CD4-positive, alpha-beta T cell (primary cell): ENCODE measurements at places on chromosomes 12 and 14.

DNA sequence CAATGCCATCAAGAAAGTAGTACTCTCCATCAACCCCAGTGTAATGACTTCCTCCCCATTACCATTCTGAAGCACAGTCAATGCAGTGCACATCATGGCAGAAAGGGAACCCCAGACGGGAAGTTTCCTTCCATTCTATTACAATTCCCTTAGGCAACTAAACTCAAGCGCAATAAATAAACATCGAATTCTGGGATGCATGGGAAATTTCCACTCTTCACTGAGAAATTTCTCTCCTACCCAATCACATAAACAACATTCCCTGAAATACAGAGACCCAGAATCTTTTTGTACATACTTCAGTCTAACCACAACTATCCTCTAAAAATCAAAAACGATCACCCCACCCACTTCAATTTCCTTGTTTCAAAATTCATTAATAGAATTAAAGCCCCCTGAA lies 20.0 kb downstream of the SARNP start:
- DNase-seq = no peak

GRCh38 chr12:82910246-82910893 lies 223.7 kb downstream of the TMTC2 start:
- no peak for DNase-seq

GRCh38 chr12:83036847-83037246 lies 350.1 kb downstream of the TMTC2 start:
- DNase-seq = no peak

- DNase-seq = no peak
Measured at GRCh38 chr14:61836184-61836583, 74.0 kb downstream of the SNAPC1 start.

GRCh38 chr14:105201925-105202513 lies 20.9 kb upstream of the NUDT14 start:
- no peak for DNase-seq

DNA sequence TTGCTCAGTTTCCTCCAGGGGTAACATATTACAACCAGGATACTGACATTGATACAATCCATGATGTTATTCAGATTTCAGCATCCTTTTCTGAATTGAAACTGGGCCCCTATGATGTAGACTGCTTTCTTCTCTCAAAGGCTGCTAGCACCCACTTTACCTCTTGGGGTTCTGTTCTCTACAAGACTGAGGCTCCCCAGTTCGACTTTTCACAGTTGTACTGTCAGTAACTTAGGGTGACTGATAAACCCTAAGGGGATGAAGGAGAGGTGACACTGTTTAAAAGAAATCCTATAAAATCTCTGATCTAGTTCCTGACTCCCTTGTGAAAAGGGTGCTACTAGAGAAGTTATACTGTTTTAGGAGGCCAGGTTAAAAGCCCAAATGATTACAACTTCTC lies 818 bp downstream of the VPS33A start:
- no peak for DNase-seq

GRCh38 chr14:105918496-105919262 lies 392.3 kb downstream of the TMEM121 start:
- DNase-seq = no peak

- DNase-seq = peak; percentile 24
Measured at GRCh38 chr12:65602610-65603295, 221.5 kb upstream of the HMGA2 start.

DNA sequence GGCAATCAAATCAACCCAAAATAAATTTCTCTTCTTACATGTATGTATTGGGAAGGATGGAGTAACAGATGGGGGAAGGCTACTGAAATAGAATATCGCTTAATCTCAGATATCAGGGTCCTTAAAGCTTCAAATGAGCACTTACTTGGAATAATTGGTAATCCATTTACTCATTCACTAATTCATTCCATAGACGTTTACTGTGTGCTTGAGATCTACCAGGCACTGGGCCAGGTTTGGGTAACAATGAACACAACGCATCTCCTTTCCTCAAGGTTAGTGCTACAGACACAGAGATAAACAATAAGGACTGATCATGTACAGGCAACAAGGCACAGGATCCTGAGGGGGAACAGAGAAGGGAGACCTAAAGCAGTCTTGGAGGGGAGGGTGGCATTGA lies 54.4 kb upstream of the KRR1 start:
- DNase-seq = no peak

- no peak for DNase-seq
Measured at GRCh38 chr14:24436355-24437019, 6.1 kb downstream of the SDR39U1 start.

DNA sequence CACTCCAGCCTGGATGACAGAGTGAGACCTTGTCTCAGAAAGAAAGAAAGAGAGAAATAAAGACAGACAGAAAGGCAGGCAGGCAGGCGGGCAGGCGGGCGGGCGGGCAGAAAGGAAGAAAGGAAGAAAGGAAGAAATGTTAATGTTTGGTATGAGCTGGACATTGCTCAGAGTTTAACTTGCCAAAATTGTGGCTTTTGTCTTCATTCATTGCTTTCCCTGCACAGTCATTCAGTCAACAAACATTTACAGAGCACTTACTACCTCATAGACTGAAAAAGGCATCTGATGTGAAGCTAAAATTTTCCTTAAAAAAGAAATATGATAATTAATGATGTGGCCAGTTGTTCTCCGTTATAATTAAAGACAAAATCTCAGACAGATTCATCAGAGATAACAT lies 247.1 kb downstream of the SPTSSA start:
- no peak for DNase-seq

- no peak for DNase-seq
Measured at GRCh38 chr14:68797121-68797670, 4.3 kb upstream of the ZFP36L1 start.

DNA sequence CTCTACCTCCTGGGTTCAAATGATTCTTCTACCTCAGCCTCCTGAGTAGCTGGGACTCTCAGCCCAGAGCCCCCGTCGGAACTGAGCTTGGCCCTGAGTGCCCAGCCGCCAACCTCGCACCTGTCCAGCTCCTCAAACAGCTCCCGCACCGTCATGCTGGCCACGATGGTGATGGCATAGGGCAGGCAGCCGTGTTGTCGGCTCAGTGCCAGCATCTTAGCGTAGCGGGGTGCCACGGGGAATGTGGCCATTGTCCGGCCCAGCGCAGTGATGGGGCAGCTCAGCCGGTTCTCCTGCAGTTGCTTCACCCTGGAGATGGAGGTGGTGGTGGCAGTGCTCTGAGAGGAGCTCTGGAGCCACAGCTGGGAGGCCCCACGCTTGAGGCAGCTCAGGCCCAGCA lies 32.4 kb downstream of the DHX37 start:
- DNase-seq = no peak

- no peak for DNase-seq
Measured at GRCh38 chr14:53542732-53543131, 389.6 kb upstream of the DDHD1 start.

DNA sequence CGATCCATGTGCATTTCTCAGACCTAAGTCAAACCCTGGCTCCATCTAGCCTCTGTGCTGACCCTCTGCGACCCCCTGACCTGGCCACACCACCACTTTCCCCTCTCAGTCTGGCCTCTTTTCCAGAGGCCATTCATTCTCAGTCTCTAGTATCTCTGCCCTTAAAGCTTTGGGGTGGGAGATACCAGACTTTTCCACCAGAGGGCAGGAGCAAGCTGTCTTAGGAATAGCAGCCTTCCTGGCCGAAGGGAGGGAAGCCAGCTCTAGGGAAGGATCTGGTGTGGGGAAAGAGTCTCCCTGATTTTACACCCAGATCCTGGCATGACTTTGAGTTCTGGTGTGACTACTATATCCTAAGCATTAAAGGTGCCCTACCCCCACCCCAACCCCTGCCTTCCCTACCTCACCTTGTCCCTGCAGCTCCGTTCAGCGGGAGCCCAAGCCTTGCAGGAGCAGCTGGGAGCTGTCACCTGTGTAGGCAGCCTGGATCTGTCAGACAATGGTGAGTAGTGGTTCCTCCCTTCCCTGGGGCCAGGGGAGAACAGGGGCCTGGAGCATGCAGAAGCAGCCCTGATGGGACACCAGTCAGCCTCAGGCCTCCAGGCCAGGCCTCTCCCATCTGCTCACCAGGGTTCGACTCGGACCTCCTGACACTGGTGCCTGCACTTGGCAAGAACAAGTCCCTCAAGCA lies 6.6 kb downstream of the CARMIL3 start:
- no peak for DNase-seq

GRCh38 chr12:46386877-46387629 lies 14.5 kb upstream of the SLC38A2 start:
- no peak for DNase-seq

DNA sequence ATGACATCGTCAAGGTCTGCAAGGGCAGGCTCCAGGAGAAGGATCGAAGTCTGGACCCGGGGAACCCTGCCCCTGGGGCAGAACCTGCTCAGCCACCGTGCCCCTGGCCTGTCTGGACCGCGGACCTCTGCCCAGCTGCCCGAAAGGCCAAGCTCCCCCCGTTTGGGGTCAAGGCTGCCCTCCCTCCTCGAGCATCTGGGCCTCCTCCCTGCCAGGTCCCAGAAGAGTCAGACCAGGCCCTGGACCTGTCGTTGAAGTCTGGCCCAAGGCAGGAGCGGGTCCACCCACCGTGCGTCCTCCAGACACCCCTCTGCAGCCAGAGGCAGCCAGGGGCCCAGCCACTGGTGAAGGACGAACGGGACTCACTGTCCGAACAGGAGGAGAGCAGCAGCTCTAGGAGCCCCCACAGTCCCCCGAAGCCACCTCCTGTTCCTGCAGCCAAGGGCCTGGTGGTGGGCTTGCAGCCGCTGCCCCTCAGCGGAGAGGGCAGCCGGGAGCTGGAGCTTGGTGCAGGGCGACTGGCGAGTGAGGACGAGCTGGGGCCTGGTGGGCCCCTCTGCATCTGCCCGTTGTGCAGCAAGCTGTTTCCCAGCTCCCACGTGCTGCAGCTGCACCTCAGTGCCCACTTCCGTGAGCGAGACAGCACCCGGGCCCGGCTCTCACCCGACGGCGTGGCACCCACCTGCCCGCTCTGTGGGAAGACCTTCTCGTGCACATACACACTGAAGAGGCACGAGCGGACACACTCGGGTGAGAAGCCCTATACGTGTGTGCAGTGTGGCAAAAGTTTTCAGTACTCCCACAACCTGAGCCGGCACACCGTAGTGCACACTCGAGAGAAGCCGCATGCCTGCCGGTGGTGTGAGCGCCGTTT lies 856 bp downstream of the ZBTB42 start:
- no peak for DNase-seq

- no peak for DNase-seq
Measured at GRCh38 chr12:42450248-42450647, 124.3 kb downstream of the PPHLN1 start.

GRCh38 chr12:31488737-31489338 lies 102.1 kb downstream of the DENND5B start:
- no peak for DNase-seq

DNA sequence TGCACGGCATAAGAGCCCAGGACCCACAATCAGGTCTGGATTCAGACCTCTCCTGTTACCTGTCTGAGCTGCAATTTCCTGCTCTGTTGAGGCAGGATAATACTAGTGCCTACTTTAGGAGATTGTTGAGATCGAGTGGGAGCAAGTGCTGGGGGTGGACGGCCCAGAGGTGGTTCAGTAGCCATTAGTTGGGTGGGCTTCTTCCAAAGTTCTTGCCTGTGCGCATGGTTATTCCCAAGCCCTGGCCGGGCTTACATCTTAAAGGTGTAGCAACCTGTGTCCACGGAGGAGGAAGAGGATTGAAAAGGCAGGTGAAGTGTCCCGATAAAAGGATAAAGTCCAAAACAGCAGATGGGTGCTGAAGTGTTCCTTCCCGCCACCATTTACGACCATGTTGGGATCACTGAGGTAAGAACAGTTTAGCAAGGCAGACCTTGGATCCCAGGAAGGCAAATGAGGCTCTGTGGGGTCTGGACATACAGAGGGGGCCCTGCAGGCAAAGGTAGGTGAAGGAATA lies 33.8 kb downstream of the ACACB start:
- DNase-seq = no peak

DNA sequence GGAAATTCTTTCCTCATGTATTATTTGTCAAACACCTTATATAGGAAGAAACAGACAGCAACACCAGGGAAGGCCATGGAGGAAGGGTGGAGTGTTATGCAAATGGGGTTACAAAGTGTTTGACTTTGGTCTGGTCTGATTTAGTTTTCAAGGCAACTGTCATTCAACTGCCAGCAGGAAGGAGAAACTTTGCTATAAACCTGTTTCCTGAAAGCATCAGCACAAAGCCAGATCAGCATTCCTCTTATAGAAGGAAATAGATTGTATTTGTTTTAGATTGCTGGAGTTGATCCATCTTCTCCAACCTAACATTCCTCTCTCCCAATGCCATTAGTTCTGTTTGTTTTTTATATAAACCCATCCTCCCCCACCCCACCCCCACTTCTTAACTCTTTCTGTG lies 65.7 kb downstream of the STAB2 start:
- no peak for DNase-seq

DNA sequence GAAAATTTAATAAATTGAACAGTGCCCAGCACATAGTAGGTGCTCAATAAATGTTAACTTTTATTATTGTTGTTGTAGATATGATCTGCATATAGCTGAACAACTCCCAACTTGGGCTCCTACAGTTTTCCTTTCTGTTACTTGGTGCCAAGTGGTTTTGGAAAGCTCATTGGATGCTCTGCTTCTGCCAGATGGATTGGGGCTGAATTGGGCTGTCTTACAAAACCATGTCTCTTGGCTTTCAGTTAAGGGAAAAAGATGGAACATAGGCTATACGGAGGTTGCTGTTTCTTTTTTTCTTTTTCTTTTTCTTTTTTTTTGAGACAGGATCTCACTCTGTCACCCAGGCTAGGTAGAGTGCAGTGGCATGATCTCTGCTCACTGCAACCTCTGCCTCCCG lies 140.7 kb upstream of the PWP1 start:
- no peak for DNase-seq

- DNase-seq = no peak
Measured at GRCh38 chr12:106866426-106867080, 89.2 kb upstream of the TMEM263 start.

DNA sequence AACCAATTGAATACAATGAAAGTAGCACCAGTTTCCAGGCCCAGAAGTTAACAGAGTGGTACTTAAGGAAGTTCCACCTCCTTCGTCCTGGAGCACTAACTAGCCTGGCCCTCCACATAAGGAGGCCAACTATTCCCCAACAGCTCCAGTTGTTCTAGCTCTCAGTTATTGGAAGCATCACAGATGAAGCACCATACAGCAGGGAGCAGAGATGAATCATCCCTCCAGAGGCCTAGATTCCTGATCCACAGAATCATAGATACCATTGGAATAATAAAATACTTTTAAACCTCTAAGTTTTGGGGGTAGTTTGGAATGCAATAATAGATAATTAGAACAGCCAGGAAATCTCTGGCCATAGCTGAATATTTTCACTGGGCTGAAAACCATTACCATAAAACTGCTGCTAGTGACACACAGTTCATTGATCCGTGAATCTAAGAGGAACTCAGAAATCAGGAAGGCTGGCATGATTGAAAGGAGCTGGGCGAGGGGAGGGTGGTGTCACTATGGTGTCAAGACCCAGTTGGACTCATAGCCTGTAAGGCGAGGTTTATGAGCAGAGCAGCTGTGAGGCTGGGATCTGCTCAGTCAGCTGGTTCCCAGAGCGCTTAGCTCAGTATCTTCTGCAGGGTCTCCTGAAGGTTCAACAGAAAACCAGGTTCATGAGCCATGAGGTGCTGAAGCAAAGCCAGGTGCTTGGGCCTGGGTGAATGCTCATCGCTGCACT lies 371.4 kb upstream of the TMTC1 start:
- no peak for DNase-seq

GRCh38 chr14:34060651-34060999 lies 109.8 kb upstream of the EGLN3 start:
- no peak for DNase-seq
